T-helper 1 cell (primary cell): ENCODE measurements at places on chromosomes 13 and 19.

GRCh38 chr19:58571575-58571947 lies 1.6 kb downstream of the MZF1 start:
- DNase-seq, result no peak

DNA sequence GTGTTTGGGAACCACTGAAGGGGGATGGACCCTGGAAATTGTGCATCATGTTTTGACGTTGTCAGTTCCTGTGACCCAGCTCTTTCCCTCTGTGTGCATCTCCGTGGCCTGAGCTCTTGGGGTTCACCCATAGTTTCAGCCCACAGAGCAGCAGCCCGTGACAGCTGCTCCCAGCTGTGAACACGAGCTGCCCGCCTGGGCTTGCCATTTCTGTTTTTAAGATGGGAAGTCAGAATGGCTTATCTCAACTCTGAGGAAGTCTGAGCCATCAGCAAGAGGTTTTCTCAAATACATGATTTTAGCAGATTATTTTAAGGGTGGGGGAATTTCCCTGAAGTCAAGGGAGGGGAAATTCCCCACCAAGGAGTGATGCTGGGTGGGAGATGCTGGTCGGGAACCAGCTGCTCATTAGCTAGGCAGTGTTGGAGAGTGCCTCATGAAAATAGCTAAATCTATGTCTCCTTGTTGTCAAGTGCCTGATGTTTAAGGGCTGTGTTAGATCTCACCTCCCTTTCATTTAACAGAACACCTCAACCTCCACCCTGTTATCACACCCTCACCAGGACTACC lies 34.8 kb upstream of the C1QTNF9 start:
- DNase-seq, result peak; percentile 49

GRCh38 chr19:46724468-46724867 lies 7.6 kb upstream of the PRKD2 start:
- no peak for DNase-seq

DNA sequence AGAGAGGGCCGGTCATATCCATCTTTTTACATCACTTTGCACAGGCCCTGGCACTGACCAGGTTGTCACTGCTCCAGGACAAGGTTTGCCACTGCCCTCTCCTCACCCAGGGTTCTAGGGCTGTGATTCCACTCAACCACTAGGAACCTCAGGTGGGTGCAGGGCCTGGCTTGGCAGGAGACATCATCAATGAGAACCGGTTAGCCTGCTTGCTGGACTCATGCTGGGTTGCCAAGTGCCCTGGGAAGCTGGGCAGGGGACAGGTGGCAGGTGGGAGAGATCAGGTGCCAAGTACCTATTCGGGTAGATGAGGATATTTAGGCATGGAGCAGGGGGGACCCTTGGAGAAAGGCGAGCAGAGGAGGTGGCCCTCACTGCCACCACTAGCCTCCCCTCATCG lies 4.2 kb upstream of the CERS4 start:
- no peak for DNase-seq

DNA sequence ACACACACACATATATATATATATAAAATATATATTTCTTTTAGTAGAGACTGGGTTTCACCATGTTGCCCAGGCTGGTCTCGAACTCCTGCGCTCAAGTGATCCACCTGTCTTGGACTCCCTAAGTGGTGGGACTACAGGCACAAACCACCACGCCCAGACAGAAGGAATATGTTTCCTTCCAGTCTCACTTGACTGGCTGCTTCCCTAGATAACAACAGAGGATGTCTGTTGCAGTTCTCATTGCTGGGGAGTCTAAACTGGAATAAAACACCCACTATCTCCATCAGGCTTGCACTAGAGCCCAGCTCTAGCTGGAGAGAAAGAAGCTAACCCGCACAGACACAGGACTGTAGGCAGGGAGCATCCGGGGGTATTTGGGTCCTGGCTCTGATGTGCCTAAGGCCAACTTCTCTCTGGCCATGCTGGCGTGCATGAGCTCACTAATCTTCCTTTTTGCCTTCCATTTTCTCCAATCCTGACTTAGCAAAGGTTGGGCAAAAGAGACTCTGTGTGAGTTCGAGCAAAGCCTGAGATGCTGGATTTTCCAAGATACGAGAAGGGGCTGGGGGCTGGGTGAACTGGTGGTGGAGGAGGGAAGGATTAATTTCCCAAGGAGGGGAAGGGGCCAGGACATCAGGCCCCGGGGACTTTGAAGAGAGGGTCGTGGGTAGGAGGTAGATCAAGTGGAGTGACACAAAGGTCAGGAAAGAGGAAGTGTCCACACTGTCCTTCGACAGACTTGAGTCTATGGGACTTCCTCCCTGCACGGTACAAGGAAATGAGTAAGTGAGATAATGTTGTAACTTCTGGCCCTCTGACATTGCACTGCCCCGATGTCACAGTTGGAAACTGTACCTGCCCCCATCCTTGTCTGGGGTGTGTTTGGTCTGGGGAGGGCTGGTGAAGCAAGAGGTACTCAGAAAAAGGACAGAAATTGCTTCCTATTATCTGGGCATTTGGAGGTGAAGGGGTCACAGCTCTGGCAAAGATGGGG lies 22.5 kb upstream of the ALOX5AP start:
- DNase-seq, result no peak

GRCh38 chr13:73910733-73911132 lies 223.5 kb downstream of the KLF12 start:
- no peak for DNase-seq

GRCh38 chr13:50593207-50593606 lies 250.3 kb downstream of the DLEU7 start:
- DNase-seq, result no peak

- DNase-seq, result no peak
Observed at GRCh38 chr13:66700117-66700601, 530.0 kb downstream of the PCDH9 start.

- no peak for DNase-seq
Observed at GRCh38 chr13:111469916-111470506, 149.6 kb downstream of the TEX29 start.

DNA sequence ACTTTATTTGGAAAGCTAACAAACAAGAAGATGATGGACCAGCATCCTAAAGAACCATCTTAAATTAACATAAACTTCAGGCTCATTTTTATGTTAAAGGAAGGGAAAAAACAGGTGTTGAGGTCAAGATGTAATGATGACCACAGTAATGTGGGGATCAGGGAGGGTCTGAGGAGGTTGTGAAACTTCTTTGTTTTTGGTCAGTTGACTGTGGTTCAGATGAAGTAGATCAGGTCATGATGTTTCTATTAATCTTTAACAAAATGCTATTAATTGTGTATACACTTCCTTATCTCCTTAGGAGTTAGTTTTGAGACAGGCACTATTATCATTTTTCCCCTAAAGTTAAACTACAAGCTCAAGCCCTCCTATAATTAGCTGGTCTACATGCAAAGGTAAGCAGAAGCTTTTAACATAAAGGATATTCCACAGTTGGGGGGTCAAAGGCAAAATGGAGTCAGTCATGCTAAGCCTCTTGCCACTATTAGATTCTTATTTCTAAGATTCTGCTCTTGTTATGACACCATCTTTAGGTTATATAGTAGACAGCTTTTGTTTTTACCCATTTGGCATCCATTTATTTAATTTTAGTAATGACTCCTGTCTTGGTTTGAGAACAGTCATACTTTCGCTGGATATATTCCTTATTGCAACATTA lies 800.1 kb upstream of the PCDH9 start:
- no peak for DNase-seq

DNA sequence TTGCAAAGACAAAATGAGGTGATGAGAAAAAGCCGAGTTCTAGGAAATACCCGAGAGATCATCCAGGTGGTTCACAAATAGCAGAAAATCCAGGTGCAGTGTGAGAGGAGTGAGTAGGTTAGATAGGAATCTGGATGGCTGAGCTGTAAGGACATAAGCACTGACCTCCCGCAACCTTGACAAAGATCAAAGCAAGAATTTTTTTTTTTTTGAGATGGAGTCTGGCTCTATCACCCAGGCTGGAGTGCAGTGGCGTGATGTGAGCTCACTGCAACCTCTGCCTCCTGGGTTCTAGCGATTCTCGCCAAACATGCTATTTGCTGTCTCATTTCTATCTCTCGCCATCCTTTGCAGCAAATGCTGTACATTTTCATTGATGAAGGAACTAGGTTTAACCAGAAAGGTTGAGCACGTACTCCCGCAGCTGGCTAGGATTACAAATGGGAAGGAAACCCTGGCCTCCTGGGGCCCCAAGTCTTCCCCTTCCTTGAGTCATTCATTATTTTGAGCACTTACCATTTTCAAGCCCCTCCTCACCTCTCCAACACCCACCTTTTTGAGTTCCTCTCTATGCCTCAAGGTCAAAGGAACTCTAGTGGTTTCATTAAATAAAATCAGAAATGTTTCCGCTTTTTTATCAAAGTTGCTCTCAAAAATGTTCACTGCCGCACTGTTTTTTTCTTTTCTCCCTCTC lies 38.8 kb downstream of the NLRP12 start:
- DNase-seq, result no peak

- DNase-seq, result no peak
Observed at GRCh38 chr13:50153876-50154275, 138.6 kb downstream of the KCNRG start.

DNA sequence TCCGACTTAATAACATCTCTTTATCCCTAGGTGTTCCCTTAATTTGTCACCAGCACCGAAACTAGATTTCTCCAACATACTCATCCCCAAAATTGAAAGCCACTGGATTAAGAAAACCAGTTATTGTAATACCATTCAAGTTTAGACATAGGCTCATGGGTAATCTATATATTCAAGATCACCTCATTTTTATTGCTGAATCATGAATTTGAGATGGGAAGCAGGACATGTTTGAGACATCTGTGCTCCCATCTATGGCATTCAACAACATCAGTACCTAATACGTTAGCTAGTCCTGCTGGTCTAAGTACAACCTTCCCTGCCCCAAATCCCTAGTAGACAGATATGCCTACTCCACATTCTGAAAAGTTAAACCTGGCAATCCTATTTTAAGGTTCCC lies 820.6 kb downstream of the PCDH9 start:
- no peak for DNase-seq
